ENCODE measurements at places on chromosomes 6 and 20.

DNA sequence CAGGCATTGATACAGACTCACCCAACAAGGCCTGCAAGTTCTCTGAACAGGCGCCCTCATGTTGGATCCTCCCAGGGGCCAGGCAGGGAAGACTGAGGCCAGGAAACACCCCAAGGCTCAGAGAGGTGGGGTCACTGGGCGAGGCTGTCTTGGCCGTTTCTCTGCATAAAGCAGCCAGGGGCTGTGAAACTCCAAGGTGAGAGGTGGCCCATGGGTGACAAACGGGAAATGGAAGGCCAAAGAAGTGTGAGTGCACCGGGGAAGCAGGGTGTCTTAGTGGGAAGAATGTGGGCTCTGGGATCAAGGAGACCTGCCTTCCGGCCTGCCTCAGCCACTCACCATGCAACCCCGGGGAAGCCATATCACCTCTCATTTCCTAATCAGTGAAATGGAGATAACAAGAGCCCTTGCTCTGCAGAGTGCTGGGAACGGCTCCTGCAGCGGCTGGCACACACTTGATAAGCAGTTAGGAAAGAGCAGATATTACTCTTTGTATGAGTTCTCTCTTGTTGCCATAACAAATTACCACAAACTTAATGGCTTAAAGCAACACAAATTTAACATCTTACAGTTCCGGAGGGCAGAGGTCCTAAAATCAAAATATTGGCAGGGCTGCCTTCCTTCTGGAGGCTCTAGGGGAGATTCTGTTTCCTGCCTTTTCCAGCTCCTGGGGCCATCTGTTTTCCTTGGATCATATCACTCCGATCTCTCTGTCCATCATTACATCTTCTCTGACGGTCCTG lies 168.6 kb downstream of the NFATC2 start:
- no peak for DNase-seq

DNA sequence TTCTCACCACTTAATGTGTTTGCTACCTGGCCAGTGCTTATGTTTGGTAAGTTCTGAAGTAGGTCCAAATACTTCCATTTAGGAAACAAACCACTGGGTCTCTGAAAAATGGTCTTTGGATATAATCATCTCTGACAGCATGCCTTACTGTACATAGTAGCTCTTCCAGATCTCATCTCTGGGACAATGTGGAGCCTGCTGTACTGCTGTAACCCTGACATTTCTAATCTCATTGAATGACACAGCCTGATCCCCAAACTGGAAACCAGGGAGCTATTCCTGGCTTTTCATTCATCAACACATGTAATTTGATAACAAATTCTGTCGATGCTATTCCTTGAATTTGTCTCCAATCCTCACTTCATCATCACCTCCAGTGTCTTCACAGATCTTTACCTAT lies 23.5 kb downstream of the OGFRL1 start:
- DNase-seq: no peak

- DNase-seq: no peak
Measured at GRCh38 chr6:170383466-170384035, 77.0 kb downstream of the FAM120B start.

DNA sequence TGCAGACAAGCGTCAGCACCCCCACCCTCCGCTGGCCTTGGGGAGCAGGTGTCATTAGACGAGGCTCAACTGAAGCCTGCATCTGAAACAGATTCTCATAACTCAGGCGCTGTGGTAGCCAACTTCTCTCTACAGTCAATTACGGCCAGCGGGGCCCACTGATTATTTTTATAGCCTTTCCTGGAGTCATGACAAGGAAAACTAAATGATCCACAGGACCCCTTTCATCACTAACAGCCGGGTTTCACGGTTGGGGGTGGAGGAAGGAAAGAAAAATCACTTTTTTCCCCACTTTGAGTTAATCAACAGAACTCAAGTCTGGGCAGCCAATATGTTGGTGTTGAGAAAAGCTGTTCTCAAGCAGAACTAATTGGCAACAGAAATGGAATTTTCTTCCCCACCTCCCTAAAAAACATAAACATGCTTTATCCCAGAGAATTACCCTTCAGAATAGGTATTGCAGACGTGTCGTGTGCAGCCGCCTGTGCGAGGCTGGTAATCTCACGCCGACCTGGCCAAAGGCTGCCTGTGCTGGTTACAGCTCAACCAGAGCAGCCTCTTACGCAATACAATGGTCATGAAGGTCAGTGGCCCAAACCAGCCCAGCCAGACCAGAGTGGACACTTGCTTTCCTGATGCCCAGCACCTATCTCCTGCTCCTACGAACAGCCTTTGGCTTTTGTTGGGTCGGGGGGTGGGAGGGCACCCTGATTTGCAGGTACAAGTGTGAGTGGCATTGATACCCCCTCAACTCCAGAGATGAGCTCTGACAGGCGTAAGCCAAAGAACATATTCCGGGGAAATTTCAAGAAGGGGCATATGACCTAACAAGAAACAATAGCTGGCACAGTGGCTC lies 11.0 kb downstream of the RIPOR3 start:
- DNase-seq: no peak

DNA sequence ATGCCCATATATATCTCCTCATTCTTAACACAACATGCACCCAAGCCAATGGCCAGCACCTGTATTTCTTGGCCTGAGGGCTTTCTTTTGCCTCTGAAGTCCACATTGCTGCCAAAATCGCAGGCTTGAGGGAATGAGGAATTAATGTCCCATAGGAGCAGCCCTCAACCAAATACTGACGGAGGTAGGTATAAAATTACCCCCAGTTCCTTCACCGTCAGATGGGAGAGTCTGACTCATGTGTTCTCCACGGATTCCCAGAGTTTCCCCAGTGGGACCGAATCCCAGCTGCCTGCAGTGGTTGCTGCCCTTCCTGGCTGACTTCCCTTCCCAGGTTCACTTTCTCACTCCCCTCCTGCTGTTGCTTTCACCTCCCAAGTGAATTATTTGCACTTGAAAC lies 602.2 kb upstream of the NOX3 start:
- DNase-seq: no peak

DNA sequence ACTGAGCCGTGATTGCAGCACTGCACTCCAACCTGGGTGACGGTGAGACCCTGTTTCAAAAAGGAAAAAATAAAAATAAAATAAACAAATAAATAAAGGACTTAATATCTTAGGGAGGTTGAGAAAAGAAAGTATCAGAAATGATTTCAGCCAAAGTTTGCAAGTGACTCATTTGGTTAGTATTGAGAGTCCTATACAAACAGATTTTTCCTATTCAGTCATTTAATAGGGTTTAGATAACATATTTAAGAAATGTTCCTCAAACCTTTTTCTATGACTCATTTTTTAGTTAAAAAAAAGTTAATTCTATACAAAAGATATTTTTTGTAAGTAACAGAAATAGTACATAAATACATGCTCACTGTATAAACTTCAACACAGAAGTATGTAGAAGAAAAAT lies 235.1 kb downstream of the GJA1 start:
- DNase-seq: no peak

DNA sequence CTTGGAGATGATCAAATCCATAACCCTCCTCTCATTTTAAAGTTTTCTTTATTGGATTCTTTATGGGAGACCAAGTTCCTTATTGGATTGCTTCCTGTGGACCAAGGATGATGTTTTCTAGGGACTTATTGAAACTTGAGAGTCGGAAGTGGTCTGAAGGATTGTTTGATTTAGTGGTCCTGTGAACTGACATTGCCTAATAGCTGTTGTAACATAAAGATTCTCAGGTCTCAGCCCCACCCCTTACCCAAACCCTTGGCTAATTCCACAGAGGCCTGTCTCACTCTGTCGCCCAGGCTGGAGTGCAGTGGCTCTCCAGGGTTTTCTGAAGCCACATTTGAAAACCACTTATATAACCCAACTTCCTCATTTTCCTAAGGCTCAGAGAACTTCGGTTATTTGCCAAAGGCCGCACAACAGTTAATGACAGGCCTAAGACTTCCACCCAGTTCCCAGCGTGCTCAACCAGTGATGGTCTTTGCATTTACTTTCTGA lies 77.0 kb downstream of the ATXN1 start:
- DNase-seq: no peak

GRCh38 chr6:124490122-124490521 lies 472.1 kb upstream of the RNF217 start:
- DNase-seq: no peak

GRCh38 chr6:125066140-125066539 lies 87.4 kb upstream of the TPD52L1 start:
- DNase-seq: no peak

- DNase-seq: no peak
Measured at GRCh38 chr6:64123761-64124633, 488.4 kb downstream of the PHF3 start.

DNA sequence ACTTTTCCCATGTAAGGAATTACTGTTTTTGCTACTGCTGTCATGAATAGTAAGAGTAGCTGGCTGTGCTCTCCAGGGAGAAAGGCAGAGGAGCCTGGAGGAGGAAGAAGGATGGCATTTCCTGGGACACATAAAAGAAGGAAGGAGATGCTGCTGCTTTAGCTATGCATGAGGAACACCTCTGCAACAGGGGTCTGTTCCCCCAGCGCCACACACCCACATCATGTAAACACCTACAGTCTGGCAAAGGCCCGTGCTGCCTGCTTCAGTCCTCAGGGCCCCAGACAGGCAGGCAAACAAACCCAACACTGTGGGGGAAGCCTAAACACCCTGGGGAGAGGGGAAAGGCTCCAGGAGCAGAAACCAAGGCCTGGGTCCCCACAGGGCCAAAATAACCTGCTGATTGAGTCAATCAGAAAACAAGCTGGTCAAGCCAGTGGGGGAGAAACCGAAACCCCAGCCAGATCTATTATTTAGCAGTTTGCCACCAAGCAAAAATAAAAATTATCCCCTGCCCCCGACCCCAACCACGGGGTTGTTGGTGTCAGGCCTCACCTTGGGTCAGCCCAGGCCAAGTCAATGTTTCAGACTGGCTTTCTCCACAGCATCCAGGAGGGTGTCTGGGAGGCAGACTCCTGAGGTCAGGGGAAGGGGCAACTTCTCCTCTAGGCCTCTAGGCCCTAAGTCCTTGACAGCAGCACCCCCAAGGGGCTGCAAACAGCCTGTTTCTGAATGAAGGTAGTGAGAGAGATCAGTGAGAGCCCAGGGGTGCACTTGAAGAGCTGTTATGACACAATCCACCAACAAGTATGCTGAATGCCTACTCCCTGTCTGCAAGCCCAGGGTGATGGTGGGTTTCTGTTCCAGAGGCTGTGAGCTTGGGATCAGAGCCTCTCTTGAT lies 34.6 kb upstream of the SCUBE3 start:
- DNase-seq: no peak

DNA sequence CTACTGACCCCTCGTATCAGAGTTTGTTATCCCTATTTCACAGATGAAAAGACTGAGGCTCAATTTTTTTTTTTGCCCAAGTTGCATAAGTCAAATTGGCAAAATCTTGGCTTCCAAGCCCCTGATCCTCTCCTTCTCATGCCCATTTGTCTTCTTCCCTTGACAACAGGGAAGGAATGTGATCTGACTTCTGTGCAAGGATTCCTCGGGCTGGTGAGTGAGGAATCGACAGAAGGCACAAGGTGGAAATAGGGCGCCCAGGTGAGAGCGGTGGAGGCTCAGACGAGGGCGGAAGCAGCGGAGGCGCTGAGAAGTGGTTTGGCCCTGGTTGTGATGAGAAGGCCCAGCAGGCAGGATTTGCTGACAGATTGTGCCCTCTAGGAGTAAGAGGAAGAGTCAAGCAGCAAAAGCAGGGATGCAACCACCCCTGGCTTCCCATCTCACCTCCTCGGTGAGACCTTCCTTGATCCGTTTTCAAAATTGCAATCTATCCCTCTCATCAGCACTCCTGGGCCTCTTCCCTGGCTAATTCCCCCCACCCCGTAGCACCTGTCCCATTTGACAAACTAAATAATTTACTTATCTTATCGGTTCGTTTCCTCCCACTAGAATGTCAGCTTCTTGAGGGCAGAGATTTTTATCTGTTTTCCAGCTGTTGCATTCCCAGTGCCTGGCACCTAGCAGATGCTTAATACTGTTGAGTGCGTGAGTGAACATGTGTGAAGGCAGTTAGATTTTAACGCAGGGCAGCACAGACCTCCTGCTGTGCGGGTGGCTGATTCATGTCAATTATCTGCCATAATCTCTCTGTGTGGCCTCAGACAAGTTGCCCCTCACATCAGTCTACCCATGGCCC lies 3.7 kb upstream of the SIRPA start:
- no peak for DNase-seq

- DNase-seq: no peak
Measured at GRCh38 chr6:149487316-149487715, 2.5 kb upstream of the ZC3H12D start.

DNA sequence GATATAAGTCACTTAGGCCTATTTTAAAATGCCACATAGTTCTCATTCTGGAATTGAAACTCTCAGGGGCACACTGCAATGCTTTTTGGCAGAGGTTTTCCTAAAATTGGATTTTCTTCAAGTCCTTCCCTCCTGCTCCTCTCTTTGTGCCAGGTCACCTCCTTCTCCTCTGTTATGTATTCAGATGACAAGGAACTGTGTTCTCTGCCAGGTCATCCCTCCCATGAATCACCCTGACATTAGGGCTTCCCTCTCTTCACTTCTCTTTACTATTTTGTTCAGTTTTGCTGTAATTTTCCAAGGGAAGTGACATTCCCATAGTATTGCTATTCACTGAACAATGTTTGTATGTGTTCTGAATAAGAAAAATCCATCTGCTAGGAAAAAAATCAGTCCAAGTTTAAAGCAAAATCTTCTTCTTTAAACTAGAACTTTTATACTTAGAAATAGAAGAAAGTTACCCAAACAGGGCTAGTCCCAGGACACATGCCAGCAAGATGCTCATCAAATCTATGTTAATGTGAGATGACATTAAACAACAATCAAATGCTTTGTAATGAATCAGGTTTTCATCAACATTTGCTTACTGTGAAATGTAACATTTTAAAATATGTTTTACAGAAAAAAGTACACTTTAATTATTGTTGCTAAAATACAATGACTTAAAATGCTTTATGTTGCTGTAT lies 461.1 kb downstream of the MMUT start:
- no peak for DNase-seq

DNA sequence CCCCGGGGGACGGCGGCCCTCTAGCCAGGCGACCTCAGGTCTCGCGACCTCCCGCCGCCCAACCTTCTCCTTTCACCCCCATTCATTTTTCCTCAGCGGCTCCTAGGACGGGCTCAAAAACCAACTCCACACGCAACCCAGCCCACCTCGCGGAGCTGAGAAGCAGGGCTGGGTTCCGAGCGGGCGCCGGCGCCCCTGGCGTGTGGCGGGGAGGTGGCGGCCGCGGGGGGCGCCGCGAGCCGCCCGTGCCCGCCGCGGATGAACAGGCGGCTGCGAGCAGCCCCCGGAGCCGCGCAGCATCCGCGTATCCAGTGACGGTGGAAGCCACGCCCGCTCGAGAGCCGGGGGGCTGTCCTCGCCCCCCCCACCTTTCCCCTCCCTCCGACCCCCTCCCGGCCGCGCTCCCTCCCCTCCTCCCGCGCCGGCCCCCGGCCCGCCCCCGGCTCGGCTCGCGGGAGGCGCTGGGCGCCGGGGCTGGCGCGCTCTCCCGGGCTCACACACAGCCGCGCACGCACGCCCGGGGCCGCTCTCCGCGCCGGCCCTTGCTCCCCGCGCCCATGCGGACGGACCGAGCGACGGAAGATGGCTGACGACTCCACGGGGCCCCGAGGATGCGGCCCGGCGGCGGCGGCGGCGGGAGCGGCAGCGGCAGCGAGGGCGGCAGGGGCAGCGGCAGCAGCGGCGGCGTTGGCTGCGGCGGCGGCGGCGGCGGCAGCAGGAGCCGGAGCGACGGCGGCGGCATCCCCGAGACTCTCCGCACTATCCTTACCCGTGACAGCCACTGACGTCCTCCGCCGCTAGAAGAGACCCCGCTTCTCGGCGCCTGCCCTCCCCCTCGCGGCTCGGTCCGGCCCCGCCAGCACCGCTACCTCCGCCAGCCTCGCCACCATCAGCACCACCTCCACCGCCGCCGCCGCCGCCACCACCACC lies at the start of gene SOBP:
Gene SOBP, plus strand, starts transcription at position 482 of the 930 bp plus-strand sequence. CDS start 500 bp downstream, outside the sequence.
- DNase-seq: peak; percentile 25
